ENCODE measurements at places on chromosomes 5 and 9. TPM values are rescaled to one million over a fixed set of nuclear protein-coding genes. Genes with fewer than 3 reads are reported as not detected.

The SLC36A3 gene
- not detected for total RNA-seq

The ADAMTS2 gene
- total RNA-seq: 203 TPM

The RANBP3L gene
- total RNA-seq: 1.8 TPM

The SLIT3 gene
- total RNA-seq: 38.3 TPM

The ACOT12 gene
- not detected for total RNA-seq

The WDR36 gene
- 44.5 TPM for total RNA-seq

The SMIM33 gene
- total RNA-seq: not detected

The PTPN3 gene
- 2.9 TPM for total RNA-seq

The DEPDC1B gene
- 1.8 TPM for total RNA-seq

The PCDHA9 gene
- total RNA-seq: 0.29 TPM

The C9orf50 gene
- 0.36 TPM for total RNA-seq

The C1QTNF3 gene
- total RNA-seq: 2.4 TPM

The DCANP1 gene
- not detected for total RNA-seq

The FBLL1 gene
- 0.36 TPM for total RNA-seq

The LHX3 gene
- under 0.01 TPM for total RNA-seq

The ZNF879 gene
- total RNA-seq: 6.2 TPM

The ELOVL7 gene
- under 0.01 TPM for total RNA-seq

The ANXA2R gene
- total RNA-seq: 3.5 TPM

The NELFB gene
- total RNA-seq: 47.4 TPM

The CDC37L1 gene
- total RNA-seq: 29.3 TPM

The ECSCR gene
- not detected for total RNA-seq

The GTF2H2 gene
- 47.8 TPM for total RNA-seq

The TGFBI gene
- 2,120 TPM for total RNA-seq

The RASGRF2 gene
- under 0.01 TPM for total RNA-seq

The LCN10 gene
- not detected for total RNA-seq

The ARHGEF37 gene
- 0.72 TPM for total RNA-seq

The TLX3 gene
- not detected for total RNA-seq

The PRUNE2 gene
- total RNA-seq: 80.0 TPM

The SOWAHA gene
- total RNA-seq: under 0.01 TPM

The CSF1R gene
- total RNA-seq: 0.88 TPM

The PCDHGC5 gene
- 5.3 TPM for total RNA-seq

The GMCL2 gene
- not detected for total RNA-seq

The CDK5RAP2 gene
- total RNA-seq: 52.2 TPM

The RFX3 gene
- 2.9 TPM for total RNA-seq

The CRHBP gene
- under 0.01 TPM for total RNA-seq

The FOXD4L4 gene
- under 0.01 TPM for total RNA-seq
